Glomerular endothelial cell (primary cell): ENCODE measurements at places on chromosomes 1 and 21. TPM values are rescaled to one million over a fixed set of nuclear protein-coding genes. Genes with fewer than 3 reads are reported as not detected.

DNA sequence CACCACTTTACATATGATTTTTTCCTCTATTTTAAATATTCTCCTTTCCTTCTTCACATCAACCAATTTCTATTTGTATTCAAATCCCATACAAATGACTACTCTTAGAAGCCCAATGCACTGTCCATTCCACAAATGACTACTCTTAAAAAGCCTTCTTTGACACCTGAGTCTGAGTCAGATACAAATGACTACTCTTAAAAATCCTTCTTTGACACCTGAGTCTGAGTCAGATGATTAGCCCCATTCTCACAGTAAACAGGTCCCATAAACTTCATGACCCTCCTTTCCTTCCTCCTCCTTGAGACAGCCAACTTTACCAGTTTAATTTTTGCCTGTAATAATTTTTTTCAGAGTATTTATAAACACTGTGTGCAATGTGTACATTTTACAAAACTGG, 231.3 kb upstream of the USP25 start:
- no peak for DNase-seq

DNA sequence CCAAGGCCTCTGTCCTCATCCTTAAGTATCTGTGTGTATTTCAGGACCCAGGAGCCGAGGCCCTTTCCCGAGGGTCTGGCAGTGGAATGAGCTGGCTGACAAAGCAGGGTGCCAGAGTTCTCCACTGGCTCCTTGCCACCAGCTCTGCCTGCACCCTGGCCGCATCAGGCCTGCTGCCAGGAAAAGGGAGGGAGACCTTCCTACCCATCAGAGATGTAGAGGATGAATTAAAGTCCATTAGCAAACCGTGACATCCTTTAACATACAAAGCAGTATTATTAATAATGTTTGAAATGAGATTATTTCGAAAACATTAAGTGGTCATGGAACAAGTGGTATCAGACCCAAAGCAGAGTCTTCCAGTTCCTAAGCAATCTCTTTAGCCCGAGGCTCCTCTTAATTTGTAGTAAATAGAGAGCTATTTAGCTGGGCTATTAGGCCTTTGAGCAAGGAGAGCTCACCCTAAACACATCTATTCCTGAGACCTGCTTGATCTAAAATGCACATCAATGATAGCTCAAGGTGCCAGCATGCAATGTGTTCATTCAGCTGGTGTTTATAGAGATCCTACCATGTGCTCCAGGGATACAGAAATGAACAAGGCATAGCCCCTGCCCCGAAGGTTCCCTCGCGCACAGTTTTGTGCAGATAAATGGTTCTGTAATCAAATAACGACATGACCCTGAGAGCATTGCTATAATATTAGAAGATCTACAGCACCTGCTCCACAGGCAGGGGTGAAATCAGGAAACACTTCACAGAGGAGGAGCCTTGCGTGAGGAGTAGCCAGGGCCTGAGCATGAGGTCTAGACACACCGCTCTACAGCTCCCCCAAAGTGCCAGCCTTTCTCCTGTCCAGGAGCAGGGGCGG, 44.0 kb downstream of the FAM163A start:
- no peak for DNase-seq

- DNase-seq: no peak
Measured at GRCh38 chr1:167198518-167199133, 22.1 kb upstream of the POU2F1 start.

GRCh38 chr1:38615680-38616079, 243.9 kb downstream of the RRAGC start:
- no peak for DNase-seq

GRCh38 chr1:205250699-205251098, 23.0 kb downstream of the TMCC2 start:
- no peak for DNase-seq

GRCh38 chr1:94872771-94873495, 52.8 kb downstream of the SLC44A3 start:
- DNase-seq: no peak

SELP gene
- 15.4 and 27.7 TPM in 2 replicates for total RNA-seq

GRCh38 chr1:87120779-87121178, 206.3 kb downstream of the HS2ST1 start:
- DNase-seq: no peak

DNA sequence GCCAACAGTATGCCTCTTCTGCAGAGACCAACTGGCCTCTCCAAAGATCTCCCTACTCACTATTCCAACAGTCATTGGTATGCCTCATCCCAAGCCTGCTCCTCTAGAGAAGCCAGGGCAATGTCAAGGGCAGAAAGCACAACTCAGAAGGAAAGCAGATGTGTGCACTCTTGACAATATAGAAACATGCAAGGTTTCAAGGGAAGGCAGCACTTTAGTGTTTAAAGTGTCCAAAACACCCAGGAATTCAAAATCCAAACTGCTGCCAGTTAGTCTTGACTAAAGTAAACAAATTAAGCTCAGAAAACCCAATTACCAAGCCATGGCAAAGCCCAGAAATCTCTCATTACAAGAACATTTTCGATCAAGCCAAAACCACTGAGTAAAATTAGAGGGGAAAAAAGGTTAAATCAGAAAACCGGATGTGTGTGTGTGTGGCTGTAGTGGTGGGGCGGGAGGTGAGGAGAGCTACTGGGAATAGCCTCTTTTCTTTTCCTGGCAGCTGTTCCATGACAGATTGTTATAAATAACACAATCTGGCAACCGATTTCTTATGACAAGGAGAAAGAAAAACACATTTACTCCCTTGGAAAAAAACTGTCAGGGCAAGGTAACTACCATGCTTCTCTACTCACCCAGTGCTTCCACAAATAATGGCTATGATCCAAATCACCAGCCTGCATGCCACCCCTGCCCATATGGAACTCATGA, 39.2 kb downstream of the EIF2B3 start:
- peak; percentile 51 for DNase-seq

LGR6 gene
- total RNA-seq: not detected in 2 replicates

DNA sequence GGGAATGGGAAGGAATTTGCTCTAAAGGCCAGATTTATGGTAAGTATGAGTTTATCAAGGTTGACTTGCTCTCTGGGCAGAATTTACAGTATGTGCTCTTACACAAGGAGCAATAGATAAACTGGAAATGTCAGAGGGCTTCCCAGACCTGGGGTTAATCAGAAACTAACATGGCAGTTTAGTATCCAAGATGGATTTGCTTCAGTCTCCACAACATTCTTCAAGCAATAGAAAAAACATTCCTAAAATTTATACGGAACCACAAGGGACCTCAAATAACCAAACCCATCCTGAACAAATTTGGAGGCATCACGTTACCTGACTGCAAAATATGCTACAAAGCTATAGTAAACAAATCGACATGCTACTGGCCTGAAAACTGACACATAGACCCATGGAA, 606.7 kb upstream of the CHRM3 start:
- no peak for DNase-seq

DNA sequence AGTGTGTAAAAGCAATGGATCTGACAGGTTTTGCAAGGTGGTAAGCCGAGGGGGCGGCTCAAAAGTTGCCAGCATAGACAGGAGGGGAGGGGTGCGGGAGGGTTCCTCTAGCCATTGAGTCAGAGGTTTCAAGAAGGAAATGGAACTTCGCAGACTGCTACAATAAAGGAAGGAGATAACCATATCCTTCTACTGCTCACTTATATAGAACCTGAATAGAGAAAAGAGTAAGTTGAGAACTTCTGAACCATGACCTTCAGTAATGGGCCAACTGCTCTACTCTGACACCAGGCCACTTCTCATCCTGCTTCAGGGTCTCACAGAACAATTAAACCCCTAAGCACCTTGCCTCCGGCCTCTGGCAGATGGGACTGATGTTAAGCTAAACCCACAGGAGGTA, 26.3 kb upstream of the BCAR3 start:
- DNase-seq: no peak

DNA sequence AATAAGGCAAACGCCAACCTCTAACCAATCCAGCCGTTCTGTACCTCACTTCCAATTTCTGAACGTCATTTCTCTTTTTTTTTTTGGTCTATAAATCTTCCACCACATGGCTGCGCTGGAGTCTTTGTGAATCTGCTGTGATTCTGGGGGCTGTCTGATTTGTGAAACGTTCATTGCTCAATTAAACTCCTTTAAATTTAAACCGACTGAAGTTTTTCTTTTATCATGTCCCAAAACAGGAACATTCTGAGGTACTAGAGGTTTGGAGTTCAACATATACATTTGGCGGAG, 65.5 kb upstream of the BACH1 start:
- DNase-seq: no peak

DNA sequence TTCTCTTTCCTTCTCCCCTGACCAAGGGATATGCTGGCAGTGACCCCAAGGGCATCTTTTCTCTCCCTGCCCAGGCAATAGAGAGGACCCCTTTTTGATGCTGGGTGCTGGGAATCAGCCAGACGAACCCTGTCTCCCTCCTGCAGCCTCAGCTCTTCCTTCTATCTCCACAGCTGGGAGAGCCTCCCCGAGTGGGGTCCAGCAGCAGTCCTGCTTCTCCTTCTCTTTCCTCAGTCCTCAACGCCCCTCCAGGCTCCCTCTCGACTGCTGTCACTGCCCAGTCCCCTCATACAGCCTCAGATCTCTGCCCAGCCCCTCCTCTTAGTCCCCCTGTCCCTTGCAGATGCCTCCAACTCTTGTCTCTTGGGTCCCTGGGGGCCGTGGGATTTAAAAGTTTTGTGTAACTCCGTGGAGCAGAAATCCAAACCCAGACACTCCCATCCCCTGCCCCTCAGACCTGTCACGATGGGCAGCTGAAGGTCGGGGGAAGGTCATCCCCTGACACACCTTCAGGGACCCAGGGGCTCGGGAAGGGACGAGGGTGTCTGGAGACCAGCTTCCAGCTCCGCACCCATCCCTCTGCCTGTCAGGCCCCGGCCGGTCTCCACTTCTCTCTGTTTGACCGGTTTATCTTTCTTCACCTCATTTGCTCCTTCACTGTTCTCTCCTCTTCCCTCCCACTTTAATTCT, 5.8 kb upstream of the ETV3L start:
- DNase-seq: no peak

DNA sequence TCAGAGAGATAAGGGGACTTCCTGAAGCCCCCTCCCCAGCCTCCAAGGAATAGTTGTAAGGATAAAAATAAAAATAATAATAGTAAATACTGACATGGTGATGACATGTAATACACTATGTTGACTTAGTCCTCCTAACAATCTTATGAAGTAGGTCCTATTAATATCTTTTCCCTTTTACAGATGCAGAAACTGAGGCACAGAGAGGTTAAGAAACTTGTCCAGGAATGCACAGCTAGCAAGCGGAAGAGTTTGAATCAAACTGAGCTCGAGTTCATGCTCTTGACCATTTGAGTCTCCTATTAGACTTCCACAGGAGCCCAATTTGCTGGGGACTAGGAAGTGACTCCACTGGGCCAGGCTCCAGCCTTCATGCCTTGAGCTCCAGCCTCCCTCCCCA, 194.8 kb downstream of the GRIK3 start:
- DNase-seq: no peak

- no peak for DNase-seq
Measured at GRCh38 chr1:214438075-214438474, 113.3 kb downstream of the PTPN14 start.

UBL4B gene
- total RNA-seq: not detected in 2 replicates

GRCh38 chr1:221948459-221948858, 206.6 kb upstream of the DUSP10 start:
- no peak for DNase-seq

GRCh38 chr1:224623743-224624333, 7.7 kb downstream of the CNIH3 start:
- peak; percentile 45 for DNase-seq
